Suppressor macrophage treated with lipopolysaccharide for 1 hour (primary cell): ENCODE measurements at places on chromosomes 1 and 21.

DNA sequence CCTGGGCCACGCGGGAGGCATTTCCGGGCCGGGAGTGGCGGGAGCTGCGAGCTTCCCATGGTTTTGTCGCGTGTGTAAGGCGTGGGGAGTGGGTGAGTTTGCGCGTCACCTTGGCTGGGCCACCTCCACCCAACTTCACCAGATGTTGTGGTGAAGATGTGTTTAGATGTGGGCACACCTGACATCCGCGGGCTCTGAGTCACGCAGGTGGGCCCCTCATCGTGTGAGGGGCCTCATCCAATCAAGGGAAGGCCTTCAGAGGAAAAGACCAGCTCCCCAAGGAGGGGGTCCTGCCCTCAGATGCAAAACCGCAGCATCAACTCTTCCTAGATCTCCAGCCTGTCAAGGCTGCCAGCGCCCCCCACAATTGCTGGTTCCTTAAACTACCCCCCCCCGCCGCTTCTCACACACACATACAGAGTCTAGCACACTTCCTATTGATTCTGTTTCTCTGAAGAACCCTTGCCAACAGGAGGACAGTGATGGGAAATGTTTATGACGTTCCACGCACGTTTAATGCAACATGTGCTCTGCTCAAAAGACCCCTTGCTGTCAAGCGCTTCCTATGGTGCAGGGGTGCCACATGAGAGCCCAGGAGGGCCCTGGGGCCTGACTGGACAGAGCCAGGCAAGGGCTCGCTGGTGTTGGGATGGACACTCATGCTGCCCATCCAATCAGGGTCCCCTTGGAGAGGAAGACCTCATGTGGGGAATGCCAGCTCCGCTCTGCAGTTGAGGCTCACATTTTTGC is 11.9 kb downstream of the ACTRT2 start:
- DNase-seq = no peak

- no peak for DNase-seq
These were observed 319.2 kb upstream of the SPAG17 start for GRCh38 chr1:118504221-118504644.

DNA sequence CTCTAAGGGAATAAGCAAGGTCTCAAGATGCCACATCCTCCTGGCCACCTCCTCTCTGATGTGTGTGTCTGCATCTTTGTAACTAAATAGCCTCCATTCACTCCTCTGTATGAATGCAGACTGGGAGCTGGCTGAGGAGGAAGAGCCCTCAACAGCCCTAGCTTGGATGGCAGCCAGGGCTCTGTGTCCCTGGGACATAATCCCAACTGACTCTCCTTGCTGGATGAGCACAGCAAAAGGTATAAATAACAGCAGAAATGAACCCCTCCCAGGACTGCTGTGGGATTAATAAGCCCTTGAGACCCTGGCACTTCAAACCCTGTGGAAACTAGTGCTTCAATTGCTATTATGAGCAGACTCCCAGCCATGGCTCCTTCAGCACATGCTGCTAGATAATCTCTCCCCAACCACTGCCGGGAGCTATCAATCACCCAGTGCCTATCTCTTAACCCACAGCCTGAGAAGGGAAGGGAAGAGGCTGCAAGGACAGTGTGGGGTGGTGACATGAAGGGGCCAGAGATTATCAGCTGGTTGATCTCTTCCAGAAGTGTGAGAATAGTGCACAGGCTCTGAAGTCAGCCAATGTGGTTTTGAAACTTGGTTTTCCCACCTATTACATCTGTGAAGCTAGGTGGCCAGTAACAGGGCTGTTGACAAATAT is 152.2 kb downstream of the TNR start:
- no peak for DNase-seq

GRCh38 chr1:39960431-39960958 is 5.5 kb downstream of the MFSD2A start:
- DNase-seq = peak; percentile 52

- DNase-seq = peak; percentile 82
These were observed 35.7 kb downstream of the ZBTB8B start for GRCh38 chr1:32500387-32501209.

GRCh38 chr21:33691945-33692603 is 49.8 kb downstream of the ITSN1 start:
- DNase-seq = peak; percentile 46

GRCh38 chr1:25107643-25108010 is 124.7 kb downstream of the SYF2 start:
- DNase-seq = no peak

DNA sequence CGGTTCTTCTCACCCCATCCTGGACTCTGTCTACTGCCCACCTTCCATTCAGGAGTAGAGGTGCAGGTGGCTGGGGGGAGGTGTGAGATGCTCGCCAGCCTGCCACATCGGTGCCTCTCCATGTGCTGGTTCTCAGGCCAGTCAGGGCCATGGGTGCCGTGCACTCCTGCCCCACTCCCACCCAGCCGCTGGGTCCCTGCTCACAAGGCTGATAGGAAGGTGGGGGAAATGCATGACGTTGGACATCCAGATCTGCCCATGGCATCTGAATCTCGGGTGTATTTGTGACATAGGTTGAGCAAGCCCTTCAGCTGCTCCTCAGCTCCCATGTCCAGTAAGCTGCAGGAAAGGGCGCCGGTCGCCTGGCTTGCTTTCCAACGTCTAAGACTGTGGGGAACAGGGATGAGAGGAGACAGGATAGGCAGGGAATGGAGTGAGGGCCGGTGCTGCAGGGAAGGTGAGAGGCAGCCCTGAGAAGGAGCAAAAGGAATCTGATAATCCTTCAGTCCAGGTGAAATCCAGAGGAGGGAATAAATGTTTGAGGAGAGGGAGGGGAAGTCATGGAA is 11.8 kb downstream of the S100A7A start:
- DNase-seq = no peak

- no peak for DNase-seq
These were observed 38.6 kb upstream of the SLC35F3 start for GRCh38 chr1:233865902-233866301.

GRCh38 chr1:2397007-2397679 is 5.5 kb downstream of the RER1 start:
- DNase-seq = no peak

GRCh38 chr1:18805150-18805879 is 54.1 kb downstream of the TAS1R2 start:
- no peak for DNase-seq

DNA sequence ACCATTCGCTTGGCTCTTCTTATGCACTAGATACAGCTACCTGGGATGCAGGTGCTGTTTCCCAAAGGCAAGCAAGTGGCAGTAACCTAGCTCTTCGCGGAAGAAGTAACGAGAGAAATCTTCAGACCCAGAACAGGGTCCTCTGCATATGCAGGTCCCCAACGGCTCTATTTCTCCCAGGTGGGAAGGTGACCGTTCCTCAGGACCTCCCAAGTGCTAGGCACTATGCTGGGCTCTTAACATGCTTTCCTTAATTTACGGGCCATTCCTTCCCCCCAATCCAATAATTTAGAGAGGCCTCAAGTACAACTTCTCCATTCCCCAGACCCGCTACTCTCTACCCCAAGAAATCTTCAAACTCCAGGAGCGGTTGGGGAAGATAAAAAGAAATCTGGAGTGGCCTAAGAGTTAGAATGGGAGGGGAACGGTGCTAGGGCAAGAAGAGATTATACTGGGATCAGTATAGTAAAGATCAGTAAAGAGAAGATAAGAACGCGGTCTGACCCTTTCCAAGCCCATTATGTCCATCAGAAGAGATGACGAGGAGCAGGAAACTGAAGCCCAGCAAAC is 410 bp downstream of the TXNDC12 start:
- peak; percentile 8 for DNase-seq

DNA sequence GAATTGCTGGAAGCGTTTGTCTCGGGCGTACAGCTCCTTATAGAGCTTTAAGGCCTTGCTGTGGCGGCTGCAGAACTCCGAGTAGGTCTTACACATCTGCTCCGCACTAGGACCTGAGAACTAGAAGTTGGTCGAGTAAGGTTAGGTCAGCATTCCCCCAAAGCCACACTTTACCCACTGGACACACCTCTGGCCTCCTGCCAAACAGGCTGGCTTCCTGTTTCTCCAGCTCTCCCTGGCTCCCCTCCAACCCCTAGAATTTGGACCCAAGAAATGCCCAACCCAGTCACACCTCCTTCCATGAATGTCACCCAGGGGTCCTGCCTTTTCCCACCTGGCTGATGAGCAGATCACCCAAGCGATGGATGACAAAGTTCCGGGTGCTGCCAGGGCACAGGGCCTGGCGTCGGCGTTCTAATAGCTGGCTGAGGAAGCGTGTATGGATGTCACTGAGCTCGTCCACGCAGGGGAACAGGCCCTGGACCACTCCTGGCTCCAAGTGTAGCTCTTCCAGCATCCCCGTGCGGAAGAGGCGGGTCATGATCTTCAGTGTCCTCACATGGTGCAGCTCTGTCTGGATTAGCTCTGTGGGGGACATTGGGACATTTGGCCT is 15.6 kb downstream of the ARHGEF2 start:
- no peak for DNase-seq

- DNase-seq = peak; percentile 89
These were observed 5.5 kb upstream of the AGTRAP start for GRCh38 chr1:11730429-11730891.

DNA sequence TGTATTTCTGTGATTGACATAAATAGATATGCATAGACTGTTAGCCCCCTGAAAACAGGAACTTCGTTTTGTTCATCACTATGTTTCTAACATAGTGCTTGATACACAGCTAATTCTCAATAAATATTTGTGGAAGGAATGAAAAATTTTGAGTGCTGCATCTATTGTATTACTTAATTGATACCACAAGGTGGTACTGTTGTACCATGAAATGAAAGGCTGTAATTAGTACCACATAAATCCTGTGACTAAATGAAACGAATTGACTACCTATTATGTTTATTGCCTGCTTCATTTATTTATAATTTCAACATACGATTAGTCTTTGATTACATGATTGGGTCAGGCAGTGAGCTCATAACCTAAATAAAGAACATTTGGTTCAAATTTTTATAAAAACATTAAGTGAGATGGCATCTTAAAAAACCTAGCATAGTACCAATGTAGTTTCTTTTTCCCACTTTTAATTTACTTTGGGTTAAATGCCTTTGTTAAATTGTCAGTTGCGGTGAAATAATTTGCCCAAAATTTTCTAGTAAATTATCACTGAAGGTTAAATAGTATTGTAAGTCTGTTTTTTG is 15.0 kb upstream of the TGFB2 start:
- peak; percentile 66 for DNase-seq

DNA sequence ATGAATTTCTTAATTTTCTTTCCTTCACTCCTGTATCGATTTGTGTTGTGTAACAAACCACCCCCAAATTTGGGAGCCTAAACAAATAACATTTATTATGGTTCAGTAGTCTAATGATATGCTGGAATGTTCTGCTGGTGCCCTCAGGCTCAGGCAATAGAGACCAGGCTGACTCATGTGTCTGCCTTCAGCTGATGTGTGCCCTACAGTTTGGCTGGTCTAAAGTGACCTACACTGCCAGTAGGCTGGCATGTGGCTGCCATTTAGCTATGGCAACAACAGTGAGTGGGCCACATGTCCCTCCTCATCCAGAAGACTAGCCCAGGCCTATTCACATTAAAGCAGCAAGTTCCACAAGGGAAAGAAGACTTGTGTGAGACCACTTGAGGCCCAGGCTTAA is 115.8 kb downstream of the PTPRC start:
- DNase-seq = no peak

GRCh38 chr1:24502709-24503058 is at the start of gene RCAN3:
Gene RCAN3, plus strand, starts transcription at chr1:24502836. Its CDS starts 11,537 bp downstream, at chr1:24514373.
- peak; percentile 96 for DNase-seq

DNA sequence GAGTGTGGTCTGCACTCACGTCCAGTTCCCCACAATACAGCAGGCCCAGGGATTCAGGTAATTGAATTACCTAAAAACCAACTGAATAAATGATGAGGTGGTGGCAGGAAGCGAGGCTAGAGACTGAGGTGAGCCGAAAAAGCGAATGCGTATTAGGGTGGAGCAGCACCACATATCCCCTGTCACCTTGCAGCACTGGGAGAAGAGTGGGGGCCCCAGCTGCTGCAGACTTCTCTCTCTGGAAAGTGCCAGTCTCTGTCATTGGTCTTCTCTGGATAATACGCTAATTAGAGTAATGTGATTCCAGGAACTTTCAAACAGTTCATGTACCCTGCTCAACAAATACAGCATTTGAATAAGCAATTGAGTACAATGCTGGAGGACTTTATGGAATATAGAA is 199.0 kb downstream of the RPS6KC1 start:
- no peak for DNase-seq

DNA sequence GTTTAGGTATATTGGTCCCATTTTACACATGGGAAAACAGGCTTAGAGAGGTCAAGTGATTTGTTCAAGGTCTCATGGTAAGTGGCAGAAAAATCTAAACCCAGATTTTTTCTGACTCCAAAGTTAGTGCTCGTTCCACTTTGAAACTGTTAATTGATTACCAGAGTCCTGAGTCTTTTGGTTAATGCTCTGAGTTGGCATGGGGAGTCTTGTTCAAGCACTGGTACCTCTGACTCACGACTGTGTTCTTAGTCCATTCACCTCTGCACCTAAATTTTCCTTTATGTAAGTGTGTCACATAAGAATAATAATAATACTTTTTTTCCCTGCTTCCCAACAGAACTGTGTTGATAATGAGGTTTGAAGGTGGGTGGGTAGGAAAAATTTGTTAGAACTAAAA is 59.3 kb downstream of the VANGL2 start:
- no peak for DNase-seq

DNA sequence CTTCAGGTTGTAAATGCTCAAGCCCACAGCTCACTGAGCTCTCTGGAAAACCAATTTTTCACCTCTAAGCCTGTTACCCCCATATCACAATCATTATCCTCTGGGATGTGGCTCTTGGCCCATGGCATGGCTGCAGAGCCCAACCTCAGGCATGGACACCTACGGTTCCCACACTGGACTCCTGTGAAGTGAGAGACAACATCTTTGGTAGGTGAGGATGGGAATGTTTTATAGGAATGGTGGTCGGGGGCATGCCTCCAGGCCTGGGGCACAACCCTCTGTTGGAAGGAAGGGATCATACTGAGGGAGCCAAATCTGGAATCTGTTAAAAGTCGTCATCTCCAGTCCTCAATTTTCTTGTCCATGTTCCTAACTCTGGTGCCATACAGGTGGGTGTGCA is 179.1 kb downstream of the FOXD2 start:
- DNase-seq = no peak

DNA sequence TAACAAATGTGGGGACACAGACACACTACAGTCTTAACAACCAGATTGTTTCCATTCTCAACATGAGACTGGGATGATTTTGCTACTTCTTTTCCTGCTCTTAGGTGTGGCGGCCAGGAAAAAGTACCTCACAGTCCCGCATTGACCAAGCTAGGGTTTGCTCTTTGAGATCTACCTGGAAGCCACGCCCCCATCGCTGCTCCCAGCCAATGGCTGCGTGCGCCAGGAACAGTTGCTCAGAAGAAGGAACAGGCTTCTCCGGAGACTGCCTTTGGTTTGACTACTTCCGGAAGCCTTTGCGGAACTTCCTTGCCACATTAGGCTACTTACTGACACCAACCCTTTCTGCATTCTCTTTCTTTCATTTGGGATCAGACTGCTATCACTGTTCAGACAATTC is 44.2 kb upstream of the PLD5 start:
- DNase-seq = no peak
